ENCODE measurements at places on chromosomes 16 and 17. TPM values are rescaled to one million over a fixed set of nuclear protein-coding genes. Genes with fewer than 3 reads are reported as not detected.

GRCh38 chr17:74304184-74304583 is 21.8 kb upstream of the KIF19 start:
- H3K4me1 ChIP-seq: no peaks in the 10 kb centered on the region
- no peak for DNase-seq
- H3K27me3 ChIP-seq: no peaks in the 10 kb centered on the region
- H3K27ac ChIP-seq: no peak overlapping the region

GRCh38 chr17:39141915-39142664 is 9.3 kb downstream of the PLXDC1 start:
- H3K27me3 ChIP-seq: no peaks in the 10 kb centered on the region
- no peak overlapping the region for H3K27ac ChIP-seq
- no peak overlapping the region for H3K4me3 ChIP-seq
- H3K36me3 ChIP-seq: no peaks in the 10 kb centered on the region
- no peak for DNase-seq

Gene TPSG1
- polyA plus RNA-seq: not detected

DNA sequence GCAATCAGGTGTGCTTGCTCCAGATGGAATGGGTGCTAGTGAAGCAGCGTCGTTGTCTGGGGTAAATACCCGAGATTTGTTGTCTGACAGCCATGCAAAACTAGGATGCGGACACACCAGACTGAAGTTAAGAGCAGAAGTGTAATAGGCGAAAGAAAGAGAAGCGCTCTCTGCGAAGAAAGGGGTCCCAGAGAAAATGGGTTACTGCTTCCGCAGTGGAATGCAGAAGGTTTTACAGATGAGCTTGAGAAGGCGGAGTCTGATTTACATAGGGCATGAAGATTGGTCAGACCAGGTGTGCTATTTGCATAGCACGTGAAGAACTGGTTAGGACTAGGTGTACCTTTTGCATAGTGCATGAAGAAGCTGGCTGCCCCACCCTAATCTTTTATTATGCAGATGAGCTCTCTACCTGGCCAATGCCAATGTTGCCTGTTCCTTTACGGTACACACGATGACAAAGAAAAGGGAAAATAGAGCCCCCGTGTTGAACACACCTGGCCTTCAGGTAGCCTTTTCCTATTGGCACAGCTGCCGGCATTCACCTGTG is 32.0 kb upstream of the SNN start:
- H3K36me3 ChIP-seq: no peaks in the 10 kb centered on the region
- no peak overlapping the region for H3K27ac ChIP-seq
- DNase-seq: no peak
- H3K4me1 ChIP-seq: peaks cover 32% of the 10 kb centered on the region
- H3K4me3 ChIP-seq: no peak overlapping the region
- H3K27me3 ChIP-seq: no peaks in the 10 kb centered on the region

Gene DNASE1L2
- 1.5 TPM for polyA plus RNA-seq

DNA sequence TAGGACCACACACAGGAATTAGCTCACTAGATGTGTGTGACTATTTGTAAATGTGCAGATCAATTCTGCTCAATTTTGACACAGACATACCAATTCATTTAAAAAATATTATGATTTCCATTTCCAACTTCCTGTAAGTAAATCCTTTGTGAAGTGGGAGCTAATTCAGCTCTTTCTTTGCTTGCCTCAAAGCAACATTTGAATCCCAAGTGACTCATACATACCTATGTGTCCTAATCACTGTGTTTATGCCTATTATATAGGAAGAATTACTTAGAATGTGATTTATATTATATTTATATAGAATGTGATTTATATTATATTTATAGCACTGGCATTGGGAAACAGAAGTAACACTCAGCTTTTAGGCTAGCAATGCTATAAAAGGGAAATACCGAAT is 195.9 kb upstream of the C17orf78 start:
- peaks cover 4% of the 10 kb centered on the region for H3K4me1 ChIP-seq
- H3K27me3 ChIP-seq: no peaks in the 10 kb centered on the region
- H3K4me3 ChIP-seq: no peak overlapping the region
- H3K27ac ChIP-seq: no peak overlapping the region
- DNase-seq: peak; percentile 87
- peaks cover 4% of the 10 kb centered on the region for H3K36me3 ChIP-seq

- H3K36me3 ChIP-seq: peaks cover 3% of the 10 kb centered on the region
- no peak overlapping the region for H3K27ac ChIP-seq
- no peak for DNase-seq
- no peaks in the 10 kb centered on the region for H3K27me3 ChIP-seq
These were observed 46.8 kb downstream of the ZFPM1 start for GRCh38 chr16:88499836-88500251.

GRCh38 chr17:1294157-1294717 is 14.8 kb downstream of the TRARG1 start:
- H3K4me1 ChIP-seq: no peaks in the 10 kb centered on the region
- H3K27ac ChIP-seq: no peak overlapping the region
- H3K36me3 ChIP-seq: no peaks in the 10 kb centered on the region
- H3K27me3 ChIP-seq: peaks cover 26% of the 10 kb centered on the region

GRCh38 chr16:5065326-5065725 is 430 bp downstream of the C16orf89 start:
- no peak overlapping the region for H3K4me3 ChIP-seq
- peaks cover 20% of the 10 kb centered on the region for H3K27me3 ChIP-seq
- H3K4me1 ChIP-seq: peaks cover 6% of the 10 kb centered on the region
- no peak for DNase-seq
- no peaks in the 10 kb centered on the region for H3K36me3 ChIP-seq

Gene SLC9A5
- 5.7 TPM for polyA plus RNA-seq

DNA sequence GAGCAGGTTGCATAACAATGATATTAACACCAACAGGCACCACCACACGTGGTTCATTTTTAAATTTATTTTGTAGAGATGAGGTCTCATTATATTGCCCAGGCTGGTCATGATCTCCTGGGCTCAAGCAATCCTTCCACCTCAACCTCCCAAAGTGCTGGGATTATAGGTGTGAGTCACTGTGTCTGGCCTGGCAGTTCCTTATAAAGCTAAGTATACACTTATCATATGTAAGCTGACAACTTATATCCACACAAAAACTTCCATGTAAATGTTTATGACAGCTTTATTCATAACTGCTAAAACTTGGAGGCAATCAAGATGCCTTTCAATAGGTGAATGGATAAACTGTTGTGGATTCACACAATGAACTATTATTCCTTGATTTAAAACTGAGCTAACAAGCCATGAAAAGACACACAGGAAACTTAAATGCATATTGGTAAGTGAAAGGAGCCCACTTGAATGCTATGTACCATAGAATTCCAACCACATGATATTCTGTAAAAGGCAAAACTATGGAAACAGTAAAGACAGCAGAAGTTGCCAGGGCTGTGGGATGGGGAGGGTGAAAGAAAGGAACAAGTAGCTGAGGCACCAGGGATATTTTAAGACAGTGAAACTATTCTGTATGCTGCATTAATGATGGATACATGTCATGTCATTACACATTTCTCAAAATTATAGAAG is 156.5 kb upstream of the KCNJ18 start:
- H3K4me1 ChIP-seq: no peaks in the 10 kb centered on the region
- DNase-seq: no peak
- no peaks in the 10 kb centered on the region for H3K27me3 ChIP-seq
- H3K36me3 ChIP-seq: peaks cover 37% of the 10 kb centered on the region
- H3K27ac ChIP-seq: no peak overlapping the region
- no peak overlapping the region for H3K4me3 ChIP-seq

DNA sequence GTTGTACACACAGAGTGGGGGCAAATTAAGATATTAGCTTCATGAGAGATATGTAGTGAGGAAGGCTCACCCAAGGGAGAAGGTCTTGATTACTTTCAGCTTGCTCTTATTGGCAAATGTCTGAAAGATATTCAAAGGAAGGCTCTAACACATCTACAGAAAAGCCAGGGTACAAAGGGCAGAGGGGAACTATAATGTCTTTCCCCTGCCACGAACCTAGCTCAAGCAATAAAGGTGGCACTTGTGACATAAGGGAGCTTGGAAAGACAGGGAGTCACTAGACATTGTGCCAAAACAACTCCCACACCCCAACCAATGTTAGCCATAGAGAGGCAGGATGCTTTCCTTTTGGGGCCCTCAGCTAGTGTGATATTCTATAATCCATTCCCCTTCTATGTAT is 52.2 kb upstream of the SOX9 start:
- no peak overlapping the region for H3K4me3 ChIP-seq
- H3K4me1 ChIP-seq: no peaks in the 10 kb centered on the region
- no peaks in the 10 kb centered on the region for H3K36me3 ChIP-seq
- DNase-seq: no peak

- H3K27ac ChIP-seq: no peak overlapping the region
- no peaks in the 10 kb centered on the region for H3K4me1 ChIP-seq
- no peaks in the 10 kb centered on the region for H3K27me3 ChIP-seq
- H3K4me3 ChIP-seq: no peak overlapping the region
- no peaks in the 10 kb centered on the region for H3K36me3 ChIP-seq
These were observed 567.0 kb downstream of the TMEM114 start for GRCh38 chr16:8023326-8023725.

Gene KRTAP4-8
- polyA plus RNA-seq: not detected

- H3K36me3 ChIP-seq: peaks cover 1% of the 10 kb centered on the region
- DNase-seq: no peak
- no peak overlapping the region for H3K27ac ChIP-seq
- H3K4me3 ChIP-seq: no peak overlapping the region
These were observed 101.4 kb downstream of the BMERB1 start for GRCh38 chr16:15535772-15536171.

Gene CPHXL2
- polyA plus RNA-seq: not detected

DNA sequence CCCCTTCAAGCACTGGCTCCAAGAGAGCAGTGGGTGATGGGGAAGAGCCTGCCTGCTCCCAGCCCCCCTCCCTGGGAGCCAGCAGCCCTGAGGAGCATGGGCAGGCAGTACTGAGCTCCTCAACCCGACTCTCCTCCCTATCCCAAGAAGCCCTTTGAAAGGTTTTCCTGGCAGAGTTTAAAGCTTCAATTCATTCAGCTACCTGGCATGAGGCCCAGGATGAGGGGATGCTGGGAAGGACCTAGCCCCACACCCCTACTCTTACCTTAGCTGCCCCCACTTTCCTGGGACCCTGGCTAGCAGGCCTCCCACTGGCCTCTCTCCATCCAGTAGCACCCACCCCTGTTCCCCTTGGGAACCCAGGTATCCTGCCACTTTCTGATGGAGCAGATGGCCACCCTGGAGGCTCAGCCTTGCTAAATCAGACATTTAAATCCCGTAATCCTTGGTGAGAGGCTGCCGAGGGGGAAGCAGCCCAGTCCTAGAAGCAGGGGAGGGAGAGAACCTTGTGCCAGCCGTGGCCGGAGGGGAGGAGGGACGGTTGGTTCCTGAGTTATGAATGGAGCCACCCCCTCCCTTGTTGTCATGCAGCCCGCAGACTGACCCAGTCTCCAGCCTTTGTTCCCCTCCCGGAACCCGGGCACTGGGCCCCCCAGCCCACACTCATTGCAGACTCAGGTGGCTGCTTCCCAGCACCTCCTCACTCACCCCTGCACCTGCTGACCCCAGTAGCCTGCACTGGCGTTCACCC is 17.1 kb downstream of the ATP1B2 start:
- H3K36me3 ChIP-seq: peaks cover 36% of the 10 kb centered on the region
- no peaks in the 10 kb centered on the region for H3K27me3 ChIP-seq
- no peaks in the 10 kb centered on the region for H3K4me1 ChIP-seq

DNA sequence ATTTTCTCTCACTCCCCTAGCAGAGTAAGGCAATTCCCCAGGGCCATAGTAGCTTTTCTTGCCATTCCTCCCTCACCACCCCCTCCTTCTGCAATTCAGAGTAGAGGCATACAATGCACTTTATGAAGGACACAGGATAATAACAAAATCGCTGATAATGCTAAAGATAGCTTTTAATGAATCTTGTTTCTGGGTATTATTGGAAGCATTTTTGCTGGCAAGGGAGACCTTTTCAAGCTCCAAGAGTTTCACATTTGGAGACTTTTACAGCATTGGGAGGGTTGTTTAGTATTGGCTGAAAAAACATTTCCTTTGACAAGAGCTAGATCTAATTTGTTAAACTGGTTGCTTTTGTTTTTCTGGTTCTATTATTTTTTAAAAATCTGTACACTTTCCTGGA is 573.0 kb upstream of the C16orf82 start:
- no peaks in the 10 kb centered on the region for H3K27me3 ChIP-seq
- H3K4me3 ChIP-seq: no peak overlapping the region
- no peaks in the 10 kb centered on the region for H3K36me3 ChIP-seq
- H3K27ac ChIP-seq: no peak overlapping the region
- no peak for DNase-seq
- no peaks in the 10 kb centered on the region for H3K4me1 ChIP-seq

- H3K27ac ChIP-seq: no peak overlapping the region
- H3K4me1 ChIP-seq: no peaks in the 10 kb centered on the region
- no peak for DNase-seq
- no peak overlapping the region for H3K4me3 ChIP-seq
These were observed 303.7 kb upstream of the TNRC6C start for GRCh38 chr17:77654850-77655249.

- H3K27ac ChIP-seq: no peak overlapping the region
- no peak for DNase-seq
- no peaks in the 10 kb centered on the region for H3K4me1 ChIP-seq
- H3K4me3 ChIP-seq: no peak overlapping the region
- H3K36me3 ChIP-seq: no peaks in the 10 kb centered on the region
- H3K27me3 ChIP-seq: no peaks in the 10 kb centered on the region
These were observed 128.4 kb downstream of the WWOX start for GRCh38 chr16:78227855-78228254.

GRCh38 chr17:73091770-73092522 is 542 bp downstream of the SLC39A11 start:
- H3K4me1 ChIP-seq: peaks cover 3% of the 10 kb centered on the region
- 0 out of 2 replicates have a peak, but pooled peaks cover 2% of the 10 kb centered on the region for H3K27me3 ChIP-seq
- peak overlapping the region; percentile 63 for H3K27ac ChIP-seq
- peaks cover 6% of the 10 kb centered on the region for H3K36me3 ChIP-seq
- DNase-seq: peak; percentile 36

GRCh38 chr16:13633391-13633861 is 286.5 kb upstream of the ERCC4 start:
- no peak overlapping the region for H3K4me3 ChIP-seq
- H3K27me3 ChIP-seq: no peaks in the 10 kb centered on the region
- DNase-seq: no peak
- H3K27ac ChIP-seq: no peak overlapping the region
- no peaks in the 10 kb centered on the region for H3K4me1 ChIP-seq

GRCh38 chr17:14281530-14281929 is 19.4 kb upstream of the HS3ST3B1 start:
- H3K36me3 ChIP-seq: no peaks in the 10 kb centered on the region
- no peak for DNase-seq
- peaks cover 29% of the 10 kb centered on the region for H3K27me3 ChIP-seq
- no peak overlapping the region for H3K4me3 ChIP-seq
- H3K4me1 ChIP-seq: no peaks in the 10 kb centered on the region

GRCh38 chr17:49908782-49909714 is 59.9 kb upstream of the DLX4 start:
- DNase-seq: no peak
- no peaks in the 10 kb centered on the region for H3K36me3 ChIP-seq
- no peak overlapping the region for H3K4me3 ChIP-seq
- no peak overlapping the region for H3K27ac ChIP-seq

DNA sequence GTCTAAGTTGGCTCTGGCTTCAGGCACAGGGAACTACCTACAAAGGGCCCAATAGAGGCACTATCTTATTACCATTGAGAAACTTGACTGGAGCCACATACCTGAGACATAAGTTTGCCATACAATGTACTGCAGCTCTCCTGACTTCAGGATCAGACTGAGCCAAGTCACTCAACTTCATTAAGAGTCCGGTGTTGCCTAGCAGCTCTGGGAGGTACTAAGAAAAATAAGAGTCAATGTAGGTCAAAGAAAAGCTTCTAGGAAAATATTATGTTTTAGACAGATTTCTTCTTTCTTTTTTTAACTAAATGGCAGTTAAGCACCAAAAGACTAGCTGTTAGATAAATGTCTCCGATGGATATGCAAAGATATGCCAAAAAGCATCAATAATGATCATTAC is 5.7 kb downstream of the HEATR6 start:
- H3K27me3 ChIP-seq: no peaks in the 10 kb centered on the region
- H3K36me3 ChIP-seq: peaks cover 34% of the 10 kb centered on the region
- H3K4me1 ChIP-seq: peaks cover 7% of the 10 kb centered on the region
- DNase-seq: no peak
